ENCODE measurements at places on chromosomes 13 and 19.

- DNase-seq: no peak
Measured at GRCh38 chr13:50365408-50366391, 350.5 kb downstream of the KCNRG start.

DNA sequence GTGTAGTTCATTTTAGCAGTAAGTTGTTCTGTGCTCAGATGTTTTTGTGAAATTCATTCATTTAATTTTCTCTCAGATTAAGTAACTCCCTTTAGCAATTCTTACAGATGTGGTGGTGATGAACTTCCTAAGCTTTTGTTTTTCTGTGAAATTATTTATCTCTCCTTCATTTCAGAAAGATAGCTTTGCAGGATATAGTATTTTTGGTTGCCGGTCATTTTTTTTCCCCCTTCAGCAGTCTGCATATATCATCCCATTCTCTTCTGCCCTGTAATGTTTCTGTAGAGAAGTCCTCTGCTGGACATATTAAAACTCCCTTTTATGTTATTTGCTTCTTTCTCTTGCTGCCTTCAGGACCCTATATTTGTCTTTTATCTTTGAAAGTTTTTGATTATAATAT lies 470.2 kb downstream of the PCDH9 start:
- DNase-seq: no peak

DNA sequence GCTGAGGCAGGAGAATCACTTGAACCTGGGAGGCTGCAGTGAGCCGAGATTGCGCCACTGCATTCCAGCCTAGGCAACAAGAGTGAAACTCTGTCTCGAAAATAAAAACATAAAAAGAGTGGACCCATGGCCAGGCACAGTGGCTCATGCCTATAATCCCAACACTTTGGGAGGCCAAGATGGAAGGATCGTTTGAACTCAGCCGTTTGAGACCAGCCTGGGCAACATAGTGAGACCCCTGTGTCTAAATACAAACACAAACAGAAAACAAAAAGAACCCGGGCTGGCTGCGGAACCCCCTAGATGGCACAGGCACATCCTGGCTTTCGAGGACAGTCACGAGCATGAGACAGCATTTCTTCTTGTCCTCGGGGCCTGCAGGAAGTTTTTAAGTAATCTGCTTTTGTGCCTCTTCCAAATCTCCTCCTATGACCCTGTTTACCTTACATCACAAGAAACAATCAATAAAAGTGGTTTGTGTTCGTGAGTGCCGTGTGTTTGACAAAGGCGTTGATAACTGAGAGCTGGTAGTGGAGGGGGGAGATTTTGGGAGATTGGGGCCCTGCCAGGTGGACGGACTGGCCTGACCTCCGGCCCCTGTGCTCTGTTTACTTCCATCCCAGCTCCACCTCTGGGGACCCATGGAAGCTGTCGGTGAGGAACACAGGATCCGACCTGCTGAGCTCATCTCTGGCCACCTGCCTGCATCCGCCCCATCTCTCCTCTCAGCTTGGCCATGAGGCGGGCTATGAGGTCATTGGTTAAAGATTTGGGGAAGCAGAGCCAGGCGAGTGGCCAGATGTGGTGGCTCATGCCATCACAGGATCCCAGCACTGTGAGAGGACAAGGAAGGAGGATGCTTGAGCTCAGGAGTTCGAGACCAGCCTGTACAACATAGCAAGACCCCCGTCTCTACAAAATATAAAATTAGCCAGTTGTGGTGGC lies 5.9 kb upstream of the GDF15 start:
- DNase-seq: no peak

- no peak for DNase-seq
Measured at GRCh38 chr13:34076943-34077703, 259.2 kb downstream of the RFC3 start.

- no peak for DNase-seq
Measured at GRCh38 chr13:27172495-27172842, 858 bp upstream of the USP12 start.

DNA sequence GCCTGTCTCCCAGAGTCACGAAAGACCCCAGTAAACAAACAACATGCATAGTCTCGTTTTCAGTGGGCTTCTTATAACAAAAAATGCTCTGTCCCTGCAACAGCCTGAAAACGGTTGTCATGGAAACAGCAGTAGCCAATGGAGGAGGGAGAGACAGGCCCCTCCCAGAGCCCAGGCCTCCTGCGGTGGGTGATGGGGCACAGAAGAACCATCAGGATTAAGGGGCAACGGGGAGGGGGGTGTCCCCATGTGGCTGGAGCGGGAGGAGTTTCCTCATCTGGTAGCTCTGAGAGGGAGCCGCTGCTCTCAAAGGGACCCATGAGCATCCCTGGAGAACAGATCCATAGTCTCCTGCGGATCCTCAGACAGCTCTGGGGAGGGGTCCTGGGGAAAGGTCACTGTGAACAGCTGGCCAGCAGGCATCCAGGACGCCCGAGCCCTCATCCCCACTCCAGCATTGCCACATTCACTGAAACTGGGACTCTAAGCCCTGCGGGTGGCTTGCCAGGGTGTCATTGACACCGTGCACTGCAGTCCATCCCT lies 37.5 kb upstream of the PNMA8B start:
- DNase-seq: no peak
